ENCODE measurements at places on chromosomes 16 and 17. TPM values are rescaled to one million over a fixed set of nuclear protein-coding genes. Genes with fewer than 3 reads are reported as not detected.

GRCh38 chr17:42002792-42003301 is 14.4 kb downstream of the DNAJC7 start:
- no peak for DNase-seq

DNA sequence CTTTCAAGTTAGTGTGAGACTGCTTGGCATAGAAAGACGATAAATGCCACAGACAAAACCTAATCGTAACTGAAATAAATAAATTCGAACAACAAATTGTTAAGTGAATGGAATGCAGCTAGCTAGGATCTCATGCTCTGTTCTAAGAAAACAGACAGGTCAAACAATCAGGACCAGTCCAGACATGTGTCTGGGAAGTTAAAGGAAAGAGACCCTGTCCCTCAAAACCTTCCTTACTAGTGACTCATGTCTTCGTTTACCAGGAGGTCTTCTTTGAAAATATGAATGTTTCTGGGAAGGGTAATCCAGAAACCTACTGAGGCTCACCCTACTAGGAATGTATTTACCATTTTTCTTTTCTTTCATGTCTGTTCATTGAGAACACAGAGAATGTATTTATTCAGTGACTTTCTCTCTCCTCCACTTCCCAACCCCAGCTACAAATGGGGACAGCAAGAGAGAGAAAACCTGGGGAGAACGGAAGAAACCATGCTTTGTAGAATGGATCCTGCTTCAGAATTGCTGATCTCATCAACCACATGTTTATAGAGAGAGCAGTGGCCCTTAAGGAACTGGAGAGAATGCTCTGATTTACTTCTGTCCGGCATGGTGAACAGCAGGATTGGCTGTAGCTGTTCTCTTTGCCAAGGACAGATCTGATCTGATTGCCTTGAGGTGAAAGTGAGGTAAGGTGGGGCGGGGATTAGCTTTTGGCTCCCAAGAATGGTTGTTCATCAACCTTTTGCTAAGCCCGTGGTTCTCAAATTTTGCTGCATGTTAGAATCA is 39.4 kb upstream of the DHX8 start:
- no peak for DNase-seq

The HIGD1B gene
- polyA plus RNA-seq = 2.0 TPM

- DNase-seq = no peak
Measured at GRCh38 chr17:58278661-58279015, 2.1 kb downstream of the MPO start.

GRCh38 chr16:49470513-49470991 is 96.9 kb downstream of the C16orf78 start:
- DNase-seq = no peak

DNA sequence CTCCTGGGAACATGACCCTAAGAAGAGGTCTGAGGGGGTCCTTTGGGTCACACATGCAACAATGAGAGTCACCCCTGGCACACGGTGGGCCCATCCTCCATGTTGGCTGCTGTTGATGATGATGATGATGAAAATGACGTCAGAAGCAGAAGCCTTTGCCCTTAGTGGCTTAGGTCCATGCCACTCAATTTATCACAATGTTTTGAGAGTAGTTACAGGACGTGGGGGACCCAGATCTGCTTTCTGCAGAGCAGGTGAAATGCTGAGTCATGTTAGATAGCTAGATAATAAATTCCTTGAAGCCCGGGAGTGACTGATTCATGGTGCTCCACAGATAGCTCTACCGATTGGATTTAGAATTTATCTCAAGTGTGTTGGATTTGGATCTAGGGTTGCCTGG is 53.9 kb downstream of the VPS35L start:
- DNase-seq = no peak

The TLE7 gene
- polyA plus RNA-seq = not detected

The KREMEN2 gene
- polyA plus RNA-seq = 1.00 TPM

The FAM171A2 gene
- polyA plus RNA-seq = 27.4 TPM

The HCRT gene
- not detected for polyA plus RNA-seq

GRCh38 chr16:68128577-68129305 is 43.6 kb downstream of the NFATC3 start:
- peak; percentile 6 for DNase-seq

- no peak for DNase-seq
Measured at GRCh38 chr16:89721546-89722391, 432 bp downstream of the ZNF276 start.

The PRSS33 gene
- not detected for polyA plus RNA-seq

DNA sequence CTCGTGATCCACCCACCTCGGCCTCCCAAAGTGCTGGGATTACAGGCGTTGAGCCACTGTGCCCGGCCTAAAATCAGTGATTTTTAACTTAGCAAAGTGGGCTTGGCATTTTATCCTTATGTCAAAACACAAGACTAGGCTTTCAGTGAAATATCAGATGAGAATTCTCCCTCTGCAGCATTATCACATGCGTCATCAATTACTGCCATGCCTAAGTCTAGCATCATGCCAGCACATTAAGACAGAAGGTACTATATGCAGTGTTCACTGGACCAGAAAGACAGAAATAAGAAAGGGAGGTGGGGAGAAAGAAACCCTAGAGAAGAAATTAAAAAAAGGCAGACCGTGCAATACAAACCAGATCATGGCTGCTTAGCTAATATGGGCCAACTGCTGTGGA is 29.8 kb downstream of the GPATCH8 start:
- DNase-seq = no peak

The WNK4 gene
- 11.0 TPM for polyA plus RNA-seq

The TEX14 gene
- 0.71 TPM for polyA plus RNA-seq

DNA sequence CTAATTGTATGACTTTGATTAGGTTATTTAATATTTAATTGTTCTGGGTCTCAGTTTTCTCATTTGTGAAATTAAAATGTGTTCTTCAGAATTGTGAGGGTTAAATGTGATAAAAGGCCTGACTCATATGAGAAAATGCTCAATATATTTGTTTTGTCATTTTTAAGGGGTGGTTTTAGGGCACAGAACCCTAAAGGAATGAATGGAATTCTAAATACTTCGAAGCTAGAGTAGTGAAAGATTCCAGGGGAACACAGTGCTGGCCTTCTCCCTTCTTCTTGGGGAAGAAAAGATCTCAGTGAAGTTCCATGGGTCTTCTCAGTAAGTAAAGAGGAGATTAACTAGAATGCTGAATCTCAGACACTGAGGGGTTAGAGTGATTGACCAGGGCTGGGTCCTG is 3.9 kb upstream of the SMPD3 start:
- no peak for DNase-seq

- no peak for DNase-seq
Measured at GRCh38 chr17:61325382-61326073, 74.1 kb upstream of the TBX2 start.

All from right renal cortex interstitium (tissue), 3 donors.